LHCN-M2 (cell line): ENCODE measurements at places on chromosomes 12 and 14. TPM values are rescaled to one million over a fixed set of nuclear protein-coding genes. Genes with fewer than 3 reads are reported as not detected.

PLEKHG3 gene
- 3.5 and 6.0 TPM in 2 replicates for total RNA-seq

KCNK10 gene
- not detected in 2 replicates for total RNA-seq

KRT83 gene
- total RNA-seq = not detected in 2 replicates

ZNF641 gene
- total RNA-seq = 3.2 and 4.0 TPM in 2 replicates

GZMB gene
- total RNA-seq = not detected in 2 replicates

DNA sequence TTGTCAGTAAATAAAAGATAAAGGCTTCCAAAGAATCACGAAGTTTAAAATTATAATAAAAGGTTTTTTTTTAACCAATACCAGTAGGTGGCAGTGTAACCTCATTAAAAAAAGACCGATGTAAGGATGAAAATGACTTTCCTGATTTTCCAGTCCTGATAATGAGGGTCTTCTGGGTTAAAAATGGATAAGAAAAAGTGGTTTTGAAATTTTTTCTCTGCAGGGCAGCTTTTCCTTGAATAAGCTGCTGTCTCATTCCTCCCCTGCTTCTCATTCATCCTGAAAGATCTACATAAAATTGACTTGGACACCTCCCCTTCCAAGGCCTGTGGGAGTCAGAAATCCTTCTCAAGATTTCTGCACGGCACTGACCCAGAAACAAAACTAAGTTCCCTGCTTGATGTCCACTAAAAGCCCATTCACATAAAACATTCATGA lies 58.9 kb upstream of the FBXO33 start:
- DNase-seq = peak; percentile 31

- no peak for DNase-seq
Measured at GRCh38 chr14:101932673-101933072, 31.7 kb upstream of the DYNC1H1 start.

- DNase-seq = no peak
Measured at GRCh38 chr12:57419495-57419894, 11.3 kb downstream of the R3HDM2 start.
